Stimulated activated CD8-positive, alpha-beta memory T cell treated with anti-CD3 and anti-CD28 coated beads, Interleukin-7, amount 100 ng/mL, for 1 hour (primary cell): ENCODE measurements at places on chromosomes 13 and 19.

DNA sequence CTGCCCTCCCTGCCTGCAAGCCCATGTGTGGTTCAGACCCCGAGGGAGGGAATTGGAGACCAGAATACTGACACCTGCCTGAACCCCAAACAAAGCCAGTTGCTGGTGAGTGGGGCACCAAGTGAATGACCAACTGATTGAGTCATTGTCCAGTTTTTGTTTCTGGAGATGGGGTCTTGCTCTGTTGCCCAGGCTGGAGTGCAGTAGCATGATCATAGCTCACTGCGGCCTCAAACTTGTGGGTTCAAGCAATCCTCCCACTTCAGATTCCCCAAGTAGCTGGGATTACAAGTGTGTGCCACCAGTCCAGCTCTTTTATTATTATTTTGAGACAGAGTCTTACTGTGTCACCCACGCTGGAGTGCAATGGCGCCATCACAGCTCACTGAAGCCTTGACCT lies 4.0 kb downstream of the CCL25 start:
- DNase-seq: no peak

DNA sequence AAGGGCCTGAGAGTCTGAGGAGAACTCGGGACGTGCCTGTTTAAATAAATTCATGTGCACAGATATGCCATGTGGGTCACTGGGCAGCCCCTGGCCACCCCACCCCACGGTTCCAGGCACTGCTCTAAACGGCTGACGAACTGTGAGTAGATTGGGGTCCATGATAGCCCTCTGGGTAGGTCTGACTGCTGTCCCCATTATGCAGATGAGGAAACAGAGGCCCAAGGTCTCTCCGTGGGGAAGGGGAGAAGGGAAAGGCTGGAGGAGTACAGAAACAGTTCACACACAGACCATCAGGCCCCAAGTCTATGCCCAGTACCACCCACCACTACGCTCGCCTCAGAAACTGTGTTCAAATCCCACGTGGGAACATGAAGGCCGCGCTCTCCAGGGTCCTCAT lies 14.1 kb downstream of the ZNF787 start:
- DNase-seq: no peak

DNA sequence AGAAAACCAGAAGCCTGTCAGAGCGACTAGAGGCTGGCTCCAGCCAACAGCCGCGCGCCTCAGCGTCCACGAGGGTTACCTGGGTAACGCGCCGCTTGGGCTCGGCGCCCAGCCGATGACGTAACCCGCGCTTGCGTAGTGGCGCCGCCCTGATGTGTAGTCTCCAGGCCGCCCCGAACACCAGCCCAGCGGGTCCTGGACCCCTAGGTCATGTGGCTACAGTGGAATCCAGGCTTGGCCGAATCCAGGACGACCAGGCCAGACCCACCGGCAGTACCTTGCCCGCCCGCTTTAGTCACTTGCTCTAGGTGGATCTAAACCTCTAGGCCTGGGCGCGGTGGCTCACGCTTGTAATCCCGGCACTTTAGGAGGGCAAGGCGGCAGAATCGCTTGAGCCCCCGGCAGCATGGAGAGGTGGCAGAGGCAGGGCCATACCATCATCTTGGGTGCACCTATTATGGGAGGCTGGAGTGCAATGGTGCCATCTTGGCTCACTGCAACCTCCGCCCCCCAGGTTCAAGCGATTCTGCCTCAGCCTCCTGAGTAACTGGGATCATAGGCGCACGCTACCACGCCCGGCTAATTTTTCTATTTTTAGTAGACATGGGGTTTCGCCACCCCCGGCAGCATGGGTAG lies 7.2 kb upstream of the ZNF606 start:
- DNase-seq: peak; percentile 30

GRCh38 chr19:14116525-14116917 lies 1.0 kb downstream of the PRKACA start:
- no peak for DNase-seq

DNA sequence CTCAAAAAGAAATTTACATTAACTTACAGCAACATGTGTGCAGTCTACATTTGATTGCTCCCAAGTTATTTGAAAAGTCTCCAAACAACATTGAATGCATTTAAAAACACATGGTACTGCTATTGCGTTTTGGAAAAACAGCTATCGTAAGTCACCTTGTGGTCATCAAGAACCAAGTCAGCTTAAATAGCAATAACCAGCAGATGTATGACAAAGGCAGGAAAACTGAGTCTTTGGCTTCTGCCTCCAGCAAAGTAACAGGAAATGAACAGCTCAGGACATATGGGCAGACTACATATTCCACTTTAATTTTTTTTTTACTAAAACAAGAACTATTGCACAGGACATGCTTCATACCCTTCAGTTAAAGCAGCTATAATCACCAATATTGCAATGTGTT lies 580.6 kb upstream of the SPRY2 start:
- no peak for DNase-seq
